ENCODE measurements at places on chromosomes 5 and 9.

GRCh38 chr5:102591650-102592049, 92.8 kb upstream of the SLCO6A1 start:
- no peak for DNase-seq

GRCh38 chr5:154429341-154429740, 16.5 kb upstream of the SAP30L start:
- no peak for DNase-seq

GRCh38 chr5:61334868-61335615, 3.0 kb downstream of the ZSWIM6 start:
- DNase-seq, result no peak

DNA sequence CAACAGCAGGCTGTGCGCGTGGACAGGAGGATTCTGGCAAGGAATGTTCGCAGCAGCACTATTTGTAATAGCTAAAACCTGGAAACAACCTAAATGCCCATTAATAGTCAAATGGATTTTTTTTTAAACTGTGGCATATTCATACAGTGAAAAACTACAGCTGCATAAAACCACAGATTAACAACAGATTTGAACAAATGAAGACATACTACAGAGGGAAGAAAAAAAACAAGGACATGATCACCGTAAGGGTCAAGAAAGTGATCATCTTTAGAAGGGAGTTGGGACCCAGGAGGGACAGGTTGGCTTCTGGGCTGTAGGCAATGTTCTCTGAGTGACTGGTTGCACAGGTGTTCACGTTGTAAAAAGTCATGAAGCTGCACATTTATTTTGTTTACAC, 1.2 kb upstream of the TMOD1 start:
- no peak for DNase-seq

DNA sequence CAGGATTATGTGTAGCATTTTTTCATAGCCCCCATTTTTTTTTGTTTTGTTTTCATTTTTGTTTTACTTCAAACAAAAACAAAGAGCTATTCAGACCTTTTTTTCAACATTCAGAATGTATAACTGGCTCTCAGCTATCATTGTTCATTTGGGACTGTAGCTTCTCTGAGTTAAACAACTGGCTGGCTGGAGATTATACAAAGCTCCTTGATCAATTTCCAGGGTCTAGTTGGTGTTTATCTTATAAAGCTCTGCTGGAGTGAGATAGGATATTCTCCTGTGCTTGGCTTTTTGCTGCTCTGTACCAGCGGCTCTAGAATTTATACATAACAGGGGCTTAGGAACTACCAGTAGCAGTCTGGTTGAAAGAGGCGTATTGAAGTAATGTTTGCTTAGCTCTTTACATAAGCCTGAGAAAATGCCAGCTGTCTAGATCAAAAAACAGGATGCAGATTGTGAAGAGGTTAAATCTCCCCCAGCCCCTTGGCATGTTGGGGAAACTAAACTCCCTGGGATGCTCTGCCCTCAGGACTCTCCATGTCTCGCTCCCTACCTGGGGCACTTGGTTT, 15.2 kb downstream of the GARNL3 start:
- DNase-seq, result no peak

DNA sequence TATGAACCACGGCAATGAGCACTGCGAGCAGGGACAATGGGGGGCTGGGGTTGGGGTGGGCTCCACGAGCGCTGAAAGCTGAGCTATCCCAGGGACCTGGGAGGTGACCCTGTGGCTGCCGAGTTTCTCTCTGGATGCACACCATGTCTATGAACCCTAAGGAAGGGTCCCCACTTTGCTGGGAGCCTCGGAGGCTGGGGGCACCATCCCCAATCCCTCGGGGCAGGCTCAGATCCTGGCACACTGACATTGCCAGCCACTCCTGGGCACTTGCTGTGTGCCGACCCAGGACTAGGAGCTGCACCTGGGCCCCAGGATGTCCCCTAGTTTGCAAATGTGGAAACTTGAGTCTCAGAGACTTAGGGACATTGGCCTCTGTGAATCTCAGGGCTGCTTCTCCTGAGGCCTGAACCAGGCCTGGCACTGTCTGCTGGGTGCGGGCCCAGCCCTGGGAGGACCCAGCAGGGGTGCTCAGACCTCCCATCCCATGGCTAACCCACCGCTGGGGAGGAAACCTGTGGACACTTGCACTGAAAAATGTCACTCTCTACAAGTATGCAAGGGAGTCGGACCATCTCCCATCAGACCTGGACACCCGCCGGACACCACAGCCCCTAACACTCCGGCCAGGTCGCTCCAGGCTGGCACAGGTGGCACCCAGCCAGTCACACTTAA, 13.0 kb upstream of the CAMSAP1 start:
- DNase-seq, result no peak

GRCh38 chr9:79312686-79313421, 258.9 kb upstream of the TLE4 start:
- no peak for DNase-seq

- no peak for DNase-seq
Observed at GRCh38 chr5:71693828-71694427, 25.1 kb upstream of the CARTPT start.

GRCh38 chr5:131242728-131243255, 21.1 kb upstream of the CDC42SE2 start:
- DNase-seq, result no peak

GRCh38 chr5:94153736-94154450, 412.5 kb upstream of the POU5F2 start:
- no peak for DNase-seq

- DNase-seq, result no peak
Observed at GRCh38 chr9:123109540-123110279, 76.2 kb downstream of the GPR21 start.

DNA sequence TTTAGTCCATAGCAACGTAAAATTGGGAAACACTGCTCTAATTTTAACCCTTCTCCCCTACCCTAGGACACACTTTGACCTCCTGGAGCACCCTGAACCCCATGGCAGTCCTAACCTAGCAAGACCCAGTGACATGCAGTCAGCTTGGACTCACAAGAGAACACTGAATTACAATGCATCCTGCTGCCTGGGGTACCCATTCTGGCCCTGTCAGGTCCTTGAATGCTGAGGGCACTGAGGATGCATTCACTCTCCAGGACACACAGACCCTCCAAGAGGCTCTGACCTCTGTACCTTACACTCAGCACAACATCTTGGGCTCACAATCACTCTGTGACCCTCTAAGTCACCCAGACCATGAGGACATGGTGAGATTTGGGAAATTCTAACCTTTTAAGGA, 1.8 kb upstream of the PROP1 start:
- no peak for DNase-seq

GRCh38 chr9:20671635-20672034, 12.4 kb upstream of the FOCAD start:
- no peak for DNase-seq

DNA sequence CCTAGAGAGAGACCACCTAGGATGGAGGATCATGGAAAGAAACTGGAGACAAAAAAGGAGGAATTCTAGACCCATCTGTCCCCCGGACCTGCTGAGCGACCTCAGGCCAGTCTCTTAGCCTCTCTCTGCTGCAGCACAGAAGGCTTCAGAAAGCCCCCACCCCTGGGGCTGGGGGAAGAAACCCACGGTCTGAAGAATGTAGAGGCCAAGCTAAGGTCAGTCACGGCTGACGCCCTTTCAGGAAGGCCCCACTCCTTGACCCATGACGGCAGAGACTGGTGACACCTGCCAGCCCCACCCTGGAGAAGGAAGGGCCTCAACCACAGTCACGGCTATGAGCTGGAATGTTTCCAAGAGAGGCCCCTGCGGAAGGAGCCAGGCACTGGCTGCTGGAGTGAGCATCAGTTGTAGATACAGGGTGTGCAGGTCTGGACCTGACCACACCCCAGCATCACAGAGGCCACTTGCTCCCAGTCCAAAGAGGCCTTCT, 120.5 kb upstream of the BOD1 start:
- no peak for DNase-seq

- no peak for DNase-seq
Observed at GRCh38 chr5:97764700-97765099, 581.7 kb upstream of the RIOK2 start.

DNA sequence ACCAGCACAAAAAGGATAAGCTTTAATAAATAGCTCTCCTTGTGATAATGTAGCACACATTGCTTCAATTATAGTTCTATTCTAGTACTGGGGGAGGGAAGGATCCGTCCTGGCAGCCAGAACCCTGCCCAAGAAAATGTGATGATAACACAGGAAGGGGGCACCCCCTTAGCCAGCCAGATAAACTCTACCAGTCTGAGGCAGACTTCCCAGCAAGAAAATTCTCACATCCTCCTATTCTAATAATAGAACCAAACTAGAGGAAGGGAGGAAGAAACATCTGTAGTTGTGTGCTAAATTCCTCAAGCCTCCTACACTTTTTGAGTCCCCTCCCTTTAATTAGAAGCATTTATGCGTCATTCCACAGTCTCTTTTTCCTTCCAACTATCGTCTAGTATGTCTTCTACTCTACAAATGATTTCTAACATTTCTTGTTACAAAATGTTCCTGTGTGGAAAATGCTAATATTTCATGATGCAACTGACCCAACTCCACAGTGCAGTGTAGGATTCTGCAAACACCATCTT, 261.0 kb downstream of the SEMA5A start:
- DNase-seq, result peak; percentile 53

- DNase-seq, result no peak
Observed at GRCh38 chr5:68533051-68533450, 317.5 kb downstream of the PIK3R1 start.

- no peak for DNase-seq
Observed at GRCh38 chr5:133757396-133757945, 145.1 kb upstream of the FSTL4 start.

DNA sequence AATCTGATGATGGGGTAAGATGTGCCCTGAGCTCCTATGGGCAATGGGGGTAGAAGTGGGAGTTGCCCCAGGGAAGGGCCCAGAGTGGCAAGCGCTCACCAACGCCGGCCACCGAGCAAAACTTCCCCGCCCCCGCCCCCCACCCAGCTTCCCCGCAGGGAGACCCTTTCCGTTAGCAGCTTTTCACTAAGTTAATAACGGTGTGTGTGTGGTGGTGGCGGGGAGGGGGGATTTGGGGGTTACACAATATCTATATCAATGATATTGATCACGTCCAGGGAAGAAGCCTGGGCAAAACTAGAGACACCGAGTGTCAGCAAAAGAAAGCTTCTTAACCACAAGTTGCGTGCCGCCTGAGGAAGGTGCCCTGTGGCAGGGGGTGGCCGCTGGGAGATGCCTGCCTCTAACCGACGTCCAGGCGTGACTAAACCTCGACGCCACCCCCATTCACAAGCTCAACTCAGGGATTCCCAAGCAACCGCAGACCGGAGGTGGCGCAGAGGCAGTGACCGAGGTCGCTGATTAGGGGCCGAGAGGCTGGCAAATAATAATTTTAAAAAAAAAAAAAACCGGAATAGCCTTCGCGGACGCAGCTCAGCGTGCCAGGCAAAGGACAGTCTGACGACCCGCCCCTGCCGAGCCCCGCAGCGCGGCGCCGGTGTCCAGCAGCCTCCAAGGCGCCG, 222.6 kb downstream of the MEF2C start:
- no peak for DNase-seq

DNA sequence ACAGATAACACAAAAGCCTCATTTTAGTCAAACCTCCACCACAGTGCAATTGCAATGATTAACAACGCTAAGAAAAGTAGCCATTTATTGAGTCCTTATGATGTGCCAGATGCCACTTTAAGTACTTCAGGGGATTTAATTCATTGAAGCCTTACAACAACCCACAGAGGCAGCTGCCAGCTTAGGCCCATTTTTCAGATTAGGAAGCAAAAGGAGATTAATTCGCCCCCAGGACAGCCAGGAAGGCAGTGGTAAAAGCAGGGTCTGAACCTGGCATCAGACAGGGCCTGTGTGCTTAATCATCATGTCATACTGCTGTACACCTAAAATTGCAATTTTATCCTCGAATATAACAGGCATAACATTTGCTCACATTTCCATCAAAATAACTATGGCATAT, 23.9 kb downstream of the MED27 start:
- no peak for DNase-seq

GRCh38 chr5:911601-912000, 18.9 kb downstream of the TRIP13 start:
- DNase-seq, result no peak

DNA sequence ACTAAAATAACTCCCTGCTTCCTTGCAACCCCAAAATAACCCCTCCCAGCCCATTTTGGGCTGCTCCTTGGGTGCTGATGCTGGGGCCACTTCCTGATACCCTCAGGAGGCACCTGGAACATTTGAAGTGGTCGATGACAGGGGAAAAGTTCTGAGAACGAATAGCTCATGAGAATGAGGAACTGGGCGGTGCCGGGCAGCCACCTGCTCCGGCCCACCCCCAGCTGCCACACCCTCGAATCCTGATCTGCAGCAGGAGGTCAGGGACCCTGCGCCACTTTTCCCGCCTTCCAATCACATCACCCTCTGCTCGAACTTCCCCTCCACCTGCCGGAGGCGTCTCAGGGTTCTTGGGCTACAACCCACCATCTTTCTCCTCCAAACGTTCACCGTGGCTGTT, 19.7 kb downstream of the HRH2 start:
- DNase-seq, result no peak

- peak; percentile 20 for DNase-seq
Observed at GRCh38 chr5:178215280-178216002, 11.1 kb downstream of the HNRNPAB start.
